ENCODE measurements at places on chromosomes 1 and 21. TPM values are rescaled to one million over a fixed set of nuclear protein-coding genes. Genes with fewer than 3 reads are reported as not detected.

- H3K36me3 ChIP-seq = peaks cover 3% of the 10 kb centered on the region
- H3K4me3 ChIP-seq = no peak overlapping the region
- H3K27ac ChIP-seq = no peak overlapping the region
- no peaks in the 10 kb centered on the region for H3K27me3 ChIP-seq
Observed at GRCh38 chr1:23370709-23371584, 1.3 kb upstream of the ZNF436 start.

Gene FMO2
- not detected for total RNA-seq

Gene TCEANC2
- 13.0 TPM for total RNA-seq

DNA sequence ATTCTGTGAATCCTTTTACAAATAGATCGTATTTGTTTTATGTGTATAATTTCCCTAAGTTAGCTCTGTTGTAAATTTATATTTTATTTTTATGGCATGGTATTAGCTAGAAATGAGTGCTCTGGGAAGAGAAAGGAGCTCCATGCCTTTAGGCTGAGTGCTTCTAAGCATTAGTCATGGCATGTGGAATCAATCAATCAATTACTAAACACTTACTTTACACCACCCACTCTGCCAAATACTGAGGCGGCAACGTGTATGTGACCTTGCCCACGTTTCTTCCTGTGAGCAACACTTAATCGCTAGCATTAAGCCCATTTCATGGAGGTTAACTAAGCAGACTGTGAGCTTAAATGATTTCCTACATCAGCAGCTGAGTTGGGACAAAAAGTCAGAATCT lies 7.2 kb upstream of the BECN2 start:
- no peak overlapping the region for H3K27ac ChIP-seq
- no peaks in the 10 kb centered on the region for H3K36me3 ChIP-seq
- no peak overlapping the region for H3K4me3 ChIP-seq
- no peaks in the 10 kb centered on the region for H3K4me1 ChIP-seq
- DNase-seq = no peak
- peaks cover 6% of the 10 kb centered on the region for H3K27me3 ChIP-seq

Gene PROX1
- 0.10 TPM for total RNA-seq

Measured in activated naive CD4-positive, alpha-beta T cell treated with anti-CD3 and anti-CD28 coated beads for 36 hours (primary cell).